ENCODE measurements at places on chromosomes 5 and 9.

DNA sequence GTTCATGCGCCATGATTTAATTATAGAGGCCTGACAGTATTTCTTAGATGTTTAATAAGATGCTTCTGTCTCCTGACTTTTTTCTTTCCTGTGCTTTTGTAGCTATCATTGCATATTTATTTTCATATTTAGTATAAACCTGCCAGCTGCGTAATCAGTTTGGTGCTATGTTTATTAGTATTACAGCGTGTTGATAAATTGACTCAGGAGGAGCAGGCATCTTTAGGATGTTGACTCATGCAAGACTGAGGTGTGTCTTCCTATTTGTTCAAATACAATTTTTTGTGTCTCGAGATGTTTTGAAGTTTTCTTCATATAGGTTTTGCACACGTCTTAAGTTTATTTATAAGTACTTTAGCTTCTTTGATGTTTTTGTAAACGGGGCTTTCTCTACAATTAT lies 35.9 kb upstream of the EXOC3 start:
- DNase-seq, result no peak

GRCh38 chr5:142627383-142628217 lies 58.3 kb downstream of the FGF1 start:
- DNase-seq, result no peak

DNA sequence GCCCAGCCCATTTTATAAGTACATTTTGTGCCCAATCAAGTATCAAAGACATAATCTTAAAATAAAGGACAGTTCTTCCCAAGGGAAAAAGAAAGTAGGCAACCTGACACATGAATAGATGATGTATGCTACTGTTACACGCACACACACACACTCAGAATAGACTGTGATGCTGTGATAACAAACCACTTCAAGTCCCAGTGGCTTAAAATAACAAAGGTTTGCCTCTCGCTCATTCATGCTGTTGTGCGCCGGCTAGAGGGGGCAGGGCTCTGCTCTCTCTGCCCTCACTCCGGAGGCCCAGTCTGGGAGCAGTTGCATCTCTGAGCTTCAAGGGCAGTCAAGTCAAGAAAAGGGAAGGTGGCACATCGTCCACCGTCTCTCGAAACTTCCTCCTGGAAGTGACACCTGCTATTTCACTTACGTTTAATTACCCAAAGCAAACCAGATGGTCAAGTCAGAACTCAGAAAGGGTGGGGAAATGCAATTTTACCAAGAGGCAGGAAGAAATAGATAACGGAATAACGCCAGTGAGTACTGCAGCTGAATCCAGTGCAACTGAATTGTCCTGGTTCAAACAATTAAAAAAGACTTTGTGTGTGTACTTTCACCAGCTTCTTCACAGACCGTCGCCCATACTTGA lies 43.3 kb downstream of the ANKRD33B start:
- no peak for DNase-seq

DNA sequence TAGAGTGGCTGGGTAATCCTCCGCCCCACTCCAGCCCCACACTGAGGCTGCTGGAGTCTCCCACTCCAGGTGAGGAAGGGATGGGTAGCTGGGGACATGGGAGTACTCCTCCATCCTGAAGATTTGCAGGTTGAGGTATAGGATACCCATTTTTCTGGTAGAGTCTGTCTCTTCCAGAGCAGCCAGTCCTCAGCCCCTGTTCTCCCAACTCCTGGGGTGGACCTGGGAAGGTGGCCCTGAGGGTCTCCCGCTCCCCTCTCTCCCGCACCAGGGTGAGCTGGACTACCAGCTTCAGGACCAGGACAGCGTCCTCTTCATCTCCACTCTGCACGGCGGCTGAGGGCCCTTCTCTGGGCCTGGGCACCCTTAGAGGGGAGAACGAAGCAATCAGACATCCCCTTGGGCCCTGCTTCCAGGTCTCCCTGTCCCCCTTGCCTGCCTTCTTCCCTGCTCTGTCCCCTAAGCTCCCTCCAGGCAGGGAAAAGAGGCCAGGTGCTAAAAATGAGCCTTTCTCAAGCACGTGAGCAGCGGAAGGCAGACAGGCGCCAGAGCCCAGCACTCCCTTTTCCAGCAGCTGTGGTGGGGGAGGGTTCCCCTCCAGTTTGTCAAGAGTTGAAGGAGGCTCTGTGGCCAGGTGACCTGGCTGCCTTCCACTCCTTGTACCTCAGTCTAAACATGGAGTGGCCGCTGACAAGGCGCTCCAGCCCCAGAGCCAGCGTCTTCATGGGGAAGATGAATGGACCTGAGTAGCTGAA lies 18.4 kb downstream of the URM1 start:
- DNase-seq, result no peak

- no peak for DNase-seq
Measured at GRCh38 chr9:37262410-37262809, 142.0 kb downstream of the ZCCHC7 start.

DNA sequence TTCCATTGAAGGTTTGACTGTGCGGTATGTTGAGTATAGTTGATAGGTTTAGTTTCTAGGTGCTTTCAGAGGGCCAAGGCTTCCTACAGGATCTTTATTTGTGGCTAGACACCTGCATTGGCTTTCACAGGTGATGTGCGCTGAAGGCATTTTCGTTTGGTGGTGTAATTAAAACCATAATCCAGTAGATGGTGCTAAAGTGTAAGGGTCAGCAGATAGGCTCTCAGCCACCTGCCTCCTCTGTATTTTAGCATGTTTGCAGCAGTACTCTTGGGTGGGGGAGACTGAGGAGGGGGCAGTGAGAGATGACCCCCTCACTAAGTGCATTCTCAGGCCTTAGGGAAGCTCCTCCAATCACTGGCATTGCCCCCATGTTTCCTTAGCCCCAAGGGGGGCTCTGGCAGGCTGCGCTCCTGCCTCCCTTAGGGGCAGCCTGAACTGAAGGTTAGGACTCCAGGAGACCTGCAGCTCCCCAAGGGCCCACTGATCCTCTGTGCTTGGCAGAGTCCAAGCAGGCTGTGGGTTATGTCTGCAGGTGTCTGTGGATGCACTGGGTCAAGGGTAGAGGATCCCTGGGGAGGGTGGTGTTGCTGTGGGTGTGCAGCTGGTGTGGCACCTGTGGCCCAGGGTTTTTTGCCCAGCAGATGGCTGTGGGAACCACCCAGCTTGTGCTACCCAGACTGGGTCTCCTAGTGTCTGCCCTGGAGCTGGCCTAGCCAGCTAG lies 23.4 kb downstream of the CDK20 start:
- DNase-seq, result no peak

GRCh38 chr9:34430843-34431437 lies 27.4 kb downstream of the FAM219A start:
- no peak for DNase-seq

- no peak for DNase-seq
Measured at GRCh38 chr5:170885809-170886208, 24.0 kb downstream of the RANBP17 start.

DNA sequence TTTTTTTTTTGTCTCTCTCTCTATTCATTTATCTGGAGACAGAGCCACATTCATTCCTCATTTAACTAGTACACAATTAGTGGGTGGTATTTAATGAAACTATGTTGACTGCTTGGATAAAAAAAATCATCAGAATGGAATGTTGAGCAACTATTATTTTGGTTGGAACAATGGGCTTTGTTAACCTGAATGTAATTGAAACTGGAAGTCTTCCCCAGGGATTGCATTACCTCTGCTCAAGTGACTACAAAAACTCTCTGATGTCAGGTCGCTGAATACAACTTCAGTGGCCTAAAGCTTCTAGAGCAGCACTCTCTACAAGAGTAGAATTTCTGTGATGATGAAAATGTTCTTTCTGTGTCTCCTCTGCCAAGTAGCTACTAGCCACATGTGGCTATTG lies 295.8 kb downstream of the DEPDC1B start:
- no peak for DNase-seq

DNA sequence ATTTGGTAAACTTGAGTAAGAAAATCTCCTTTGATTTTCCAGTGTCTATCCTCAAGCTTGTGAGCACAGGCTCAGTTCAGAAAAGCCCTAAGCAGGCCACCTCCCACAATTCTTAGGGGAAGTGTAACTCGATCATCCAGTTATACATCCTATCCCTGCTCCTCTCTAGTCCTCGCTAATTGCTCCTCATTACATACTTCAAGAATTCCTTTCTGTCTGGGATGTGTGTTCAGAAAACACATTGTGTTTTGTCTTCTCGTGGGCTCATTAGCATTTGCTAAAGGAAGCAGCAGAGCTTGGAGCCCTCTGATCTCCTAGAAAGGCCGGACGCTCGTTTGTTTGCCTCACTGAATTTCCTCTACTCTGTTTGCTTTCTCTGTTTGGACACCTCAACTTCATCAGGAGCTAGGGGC lies 268.2 kb upstream of the RFX3 start:
- no peak for DNase-seq

GRCh38 chr5:122751293-122751782 lies 23.5 kb upstream of the SNX2 start:
- DNase-seq, result no peak

GRCh38 chr9:33248606-33249005 lies 8.6 kb downstream of the SPINK4 start:
- DNase-seq, result no peak

- DNase-seq, result no peak
Measured at GRCh38 chr9:126621919-126622735, 8.4 kb downstream of the LMX1B start.

GRCh38 chr5:111505096-111505495 lies 7.2 kb downstream of the STARD4 start:
- DNase-seq, result no peak

- DNase-seq, result no peak
Measured at GRCh38 chr9:86892576-86892975, 54.7 kb downstream of the GAS1 start.

DNA sequence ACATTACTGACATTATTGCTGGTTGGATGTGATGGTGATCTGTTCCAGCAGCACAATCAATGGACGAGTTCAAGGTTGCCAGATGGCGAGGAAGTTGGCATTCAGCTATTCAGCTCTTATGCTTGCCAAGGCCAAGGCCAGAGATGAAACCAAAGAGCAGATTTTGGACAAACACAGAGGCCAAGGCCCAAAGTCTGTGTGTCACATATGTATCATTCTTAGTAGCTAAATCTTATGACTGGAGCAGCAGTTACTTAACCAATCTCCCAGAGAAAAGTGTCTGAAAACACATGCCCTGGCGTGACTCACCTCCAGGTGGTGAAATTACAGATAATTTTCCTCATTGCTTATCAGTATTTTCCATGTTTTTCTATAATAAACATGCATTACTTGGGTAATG lies 189.0 kb upstream of the EGFLAM start:
- no peak for DNase-seq

- no peak for DNase-seq
Measured at GRCh38 chr5:110545716-110546115, 180.8 kb downstream of the TMEM232 start.

GRCh38 chr5:80146046-80146445 lies 109.8 kb downstream of the SERINC5 start:
- DNase-seq, result no peak

GRCh38 chr5:62690421-62690820 lies 111.8 kb downstream of the LRRC70 start:
- no peak for DNase-seq

DNA sequence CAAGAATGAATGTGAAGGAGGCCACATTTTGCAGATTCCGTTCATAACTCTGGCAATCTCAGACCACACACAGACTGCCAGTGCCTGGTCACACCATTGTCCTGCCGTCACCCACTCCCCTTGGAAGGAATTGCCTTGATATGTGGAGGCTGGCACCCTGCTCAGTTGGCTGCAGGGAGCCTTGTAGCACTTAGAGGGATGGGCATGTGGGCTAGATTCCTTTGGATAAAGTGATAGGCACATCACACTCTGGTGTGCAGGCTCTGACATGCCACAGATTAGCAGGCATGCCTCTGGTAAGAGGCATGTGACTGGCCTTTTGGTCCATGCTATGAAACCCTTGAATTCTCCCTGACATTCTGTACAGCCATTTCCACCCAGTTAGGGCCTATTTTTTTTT lies 254.6 kb upstream of the PIK3R1 start:
- DNase-seq, result no peak

- DNase-seq, result no peak
Measured at GRCh38 chr5:82011761-82012160, 39.9 kb downstream of the ATG10 start.

DNA sequence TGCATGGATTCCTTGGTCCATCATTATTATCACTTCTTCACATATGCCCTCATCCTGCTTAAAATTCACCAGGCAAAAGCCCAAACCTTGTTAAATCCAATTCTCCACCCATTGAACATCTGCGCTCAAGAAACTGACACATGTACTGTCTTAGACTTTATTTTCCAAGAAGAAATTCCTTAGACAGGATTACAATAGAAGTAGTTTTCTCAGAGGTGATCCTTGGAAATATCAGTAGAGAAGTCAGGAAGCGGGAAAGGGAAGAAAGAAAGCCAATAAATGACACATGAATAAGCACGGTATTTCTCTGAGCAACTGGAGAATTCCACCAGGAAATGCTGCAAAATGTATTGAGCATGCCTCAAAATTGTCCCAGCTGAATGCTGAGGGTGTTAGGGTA lies 90.2 kb downstream of the FOXD1 start:
- no peak for DNase-seq

DNA sequence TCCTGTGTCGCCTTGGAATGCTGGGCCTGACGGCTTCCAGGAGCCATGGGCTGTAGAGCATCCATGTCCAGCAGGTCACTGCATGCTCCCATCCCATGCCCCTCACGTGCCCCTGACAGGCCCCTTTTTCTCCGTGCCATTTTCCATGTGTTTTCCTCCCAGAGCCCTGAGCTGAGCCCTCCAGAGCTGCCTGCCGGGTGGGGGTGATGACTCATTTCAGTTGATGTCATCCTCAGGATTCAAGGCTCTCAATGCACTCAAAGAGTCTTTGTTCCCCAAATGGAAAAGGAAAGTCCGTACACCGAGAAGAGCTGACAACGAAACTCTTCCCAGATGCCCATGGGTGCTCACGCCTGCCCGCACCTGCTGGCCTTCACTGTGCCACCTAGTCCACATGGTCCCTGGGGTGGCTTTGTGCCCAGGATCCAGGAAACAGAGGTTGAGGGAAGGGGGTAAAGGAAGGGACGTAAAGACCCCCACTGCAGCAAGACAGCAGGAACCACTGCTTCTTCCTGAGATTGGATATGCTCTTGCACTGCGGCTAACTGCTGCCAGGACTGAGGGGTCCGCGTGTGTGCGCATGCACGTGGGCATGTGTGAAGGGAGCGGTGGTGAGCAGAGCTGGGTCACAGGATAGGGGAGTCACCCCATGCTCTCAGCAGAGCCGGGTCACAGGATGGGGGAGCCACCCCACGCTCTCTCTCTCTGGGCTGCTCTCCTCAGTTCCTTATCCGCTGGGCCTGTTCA lies 27.6 kb downstream of the COL15A1 start:
- no peak for DNase-seq

GRCh38 chr9:97668485-97668884 lies 28.7 kb downstream of the XPA start:
- no peak for DNase-seq

DNA sequence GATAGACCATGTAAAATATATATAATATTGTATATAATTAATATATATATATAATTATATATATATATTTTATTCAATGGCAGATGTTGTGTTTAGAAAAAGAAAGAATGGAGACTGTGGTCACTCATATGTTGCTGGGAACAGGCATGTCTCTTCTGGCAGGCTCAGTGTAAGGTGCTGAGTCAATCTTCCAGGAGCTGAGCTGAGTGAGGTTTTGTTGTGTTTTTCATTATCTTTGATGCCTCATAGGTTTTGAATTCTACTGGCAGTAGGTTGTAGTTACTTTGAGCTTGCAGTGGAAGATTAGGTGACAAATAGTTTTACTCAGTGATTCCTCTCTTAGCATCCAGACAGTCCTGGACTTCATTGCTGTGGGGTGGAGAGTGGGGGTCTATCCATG lies 561.3 kb downstream of the IRX1 start:
- DNase-seq, result no peak
